ENCODE measurements at places on chromosomes 7 and 10.

DNA sequence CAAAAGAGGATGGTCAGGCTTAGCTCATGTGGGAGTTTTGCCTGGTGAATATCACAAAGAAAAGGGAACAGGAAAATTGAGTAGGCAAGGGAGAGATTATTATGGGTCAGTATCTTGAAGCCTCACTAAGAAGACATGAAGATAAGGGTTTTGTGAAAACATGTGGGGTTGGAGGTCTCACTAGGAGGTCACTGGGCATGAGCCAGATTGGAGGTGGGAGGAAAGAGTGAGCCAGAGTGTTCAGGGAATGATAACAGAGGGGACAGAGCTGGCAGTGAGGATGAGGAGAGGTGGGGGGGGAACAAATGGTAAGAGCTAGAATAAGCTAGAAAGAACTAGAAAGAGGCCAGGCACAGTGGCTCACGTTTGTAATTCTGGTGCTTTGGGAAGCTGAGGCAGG is 374.3 kb downstream of the GRID1 start:
- DNase-seq = no peak

DNA sequence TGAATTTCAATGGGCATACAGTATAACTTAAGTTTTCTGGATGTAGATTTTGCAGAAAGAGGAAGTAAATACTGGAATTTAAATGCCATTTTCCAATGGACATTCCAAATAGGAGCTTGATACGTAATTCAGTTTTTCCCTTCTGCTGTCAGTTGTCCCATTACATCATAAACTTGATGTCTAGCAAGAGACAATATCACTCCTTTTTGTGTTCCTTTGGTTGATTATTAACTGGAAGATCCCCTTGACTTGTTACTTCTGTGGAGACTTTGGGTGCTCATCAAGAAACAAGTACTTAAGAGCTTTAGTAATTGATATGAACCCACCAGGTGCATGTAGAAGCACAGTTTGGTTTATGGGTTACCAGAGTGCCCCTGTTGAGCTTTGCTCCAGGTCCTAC is 116.1 kb downstream of the ST7 start:
- DNase-seq = no peak

DNA sequence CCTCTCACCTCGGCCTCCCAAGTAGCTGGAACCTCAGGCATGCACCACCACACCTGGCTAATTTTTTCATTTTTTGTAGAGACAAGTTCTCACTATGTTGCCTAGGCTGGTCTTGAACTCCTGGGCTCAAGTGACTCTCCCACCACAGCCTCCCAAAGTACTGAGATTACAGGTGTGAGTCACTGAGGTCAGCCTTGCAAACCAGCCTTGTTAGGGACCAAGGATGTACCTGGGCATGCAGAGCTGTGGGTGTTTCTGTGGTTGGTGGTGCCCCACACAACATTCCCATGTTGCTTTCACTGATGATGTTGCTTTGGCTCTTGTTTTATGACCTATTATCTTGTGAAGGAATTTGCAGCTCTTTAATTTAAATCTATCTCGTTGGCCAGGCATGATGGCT is 54.8 kb downstream of the OTUD1 start:
- DNase-seq = no peak

DNA sequence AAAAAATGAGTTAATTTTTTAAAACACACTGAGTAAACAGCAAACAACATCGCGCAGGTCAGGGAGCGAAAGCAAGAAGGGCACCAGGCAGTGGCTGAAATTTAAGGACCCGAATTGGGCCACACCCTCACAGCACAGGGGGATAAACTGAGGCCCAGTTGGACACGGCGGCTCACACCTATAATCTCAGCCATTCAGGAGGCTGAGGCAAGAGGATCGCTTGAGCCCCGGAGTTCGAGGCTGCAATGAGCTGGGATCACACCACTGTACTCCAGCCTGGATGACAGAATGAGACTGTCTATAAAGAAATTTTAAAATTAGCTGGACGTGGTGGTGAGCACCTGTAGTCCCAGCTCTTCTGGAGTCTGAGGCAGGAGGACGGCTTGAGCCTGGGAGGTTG is 69.6 kb downstream of the PDGFA start:
- DNase-seq = no peak

DNA sequence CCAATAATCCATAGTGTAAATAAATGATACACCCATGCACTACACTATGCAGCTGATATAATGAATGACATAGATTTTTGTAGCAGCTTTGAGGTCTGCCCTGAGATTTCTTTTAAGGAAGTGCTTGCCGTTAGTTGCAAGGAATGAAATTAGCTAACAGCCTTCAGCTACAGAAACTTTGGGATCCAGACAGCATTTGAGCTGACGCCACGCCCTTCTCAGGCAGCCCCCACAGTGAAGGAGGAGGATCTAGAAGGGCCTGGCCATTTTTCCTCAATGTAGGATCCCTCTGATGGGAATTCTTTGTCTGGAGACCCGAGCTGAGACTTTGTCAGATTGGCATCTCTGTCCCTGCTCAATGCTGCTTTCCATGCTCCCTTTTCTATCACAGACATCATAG is 6.1 kb upstream of the PDK4 start:
- DNase-seq = no peak

- DNase-seq = no peak
Observed at GRCh38 chr7:69122953-69123352, 475.3 kb upstream of the AUTS2 start.

DNA sequence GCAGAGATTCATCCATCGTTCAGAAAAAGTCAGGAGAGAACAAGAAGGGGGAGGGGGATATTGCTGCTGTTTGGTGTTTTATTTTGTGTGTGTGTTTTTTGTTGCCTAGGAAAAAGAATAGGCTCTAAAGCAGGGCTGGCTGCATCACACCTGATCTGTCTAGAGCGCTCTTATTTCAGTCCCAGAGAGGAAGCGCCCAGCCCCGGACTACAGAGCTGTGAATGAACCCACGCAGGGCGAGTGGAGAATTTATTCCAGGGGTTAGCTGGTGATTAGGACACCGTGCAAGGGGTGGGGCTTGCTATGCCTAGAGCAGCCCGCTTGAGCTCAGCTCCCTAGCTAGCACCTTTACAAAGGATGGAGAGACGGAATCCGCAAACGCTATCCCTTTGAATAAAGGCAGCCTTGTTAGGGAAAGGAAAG is 621 bp upstream of the FAM13C start:
- DNase-seq = no peak

DNA sequence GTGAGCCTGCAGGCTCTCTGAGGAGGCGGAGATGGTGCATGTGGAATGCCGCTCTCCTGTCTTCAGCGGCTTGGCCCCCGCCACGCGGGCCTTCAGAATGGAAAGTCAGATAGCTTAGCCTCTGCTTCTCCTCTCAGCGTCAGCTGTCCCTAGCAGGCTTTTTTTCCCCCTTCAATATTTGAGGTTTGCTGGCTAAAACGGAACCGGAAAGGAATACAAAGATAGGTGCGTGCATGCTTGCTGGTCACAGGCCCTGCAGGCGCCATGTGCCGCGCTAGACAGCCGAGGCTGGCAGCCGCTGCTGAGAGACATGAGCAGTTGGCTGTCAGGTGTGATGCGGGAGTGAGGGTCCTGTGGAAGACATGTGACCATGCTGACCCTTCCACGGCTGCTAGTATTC is 161.2 kb upstream of the COBL start:
- no peak for DNase-seq

GRCh38 chr7:114652041-114652440 is 237.4 kb downstream of the FOXP2 start:
- no peak for DNase-seq

- DNase-seq = no peak
Observed at GRCh38 chr7:27209933-27210440, 10.1 kb upstream of the HOXA13 start.

- DNase-seq = no peak
Observed at GRCh38 chr7:44767912-44768627, 19.4 kb downstream of the ZMIZ2 start.

DNA sequence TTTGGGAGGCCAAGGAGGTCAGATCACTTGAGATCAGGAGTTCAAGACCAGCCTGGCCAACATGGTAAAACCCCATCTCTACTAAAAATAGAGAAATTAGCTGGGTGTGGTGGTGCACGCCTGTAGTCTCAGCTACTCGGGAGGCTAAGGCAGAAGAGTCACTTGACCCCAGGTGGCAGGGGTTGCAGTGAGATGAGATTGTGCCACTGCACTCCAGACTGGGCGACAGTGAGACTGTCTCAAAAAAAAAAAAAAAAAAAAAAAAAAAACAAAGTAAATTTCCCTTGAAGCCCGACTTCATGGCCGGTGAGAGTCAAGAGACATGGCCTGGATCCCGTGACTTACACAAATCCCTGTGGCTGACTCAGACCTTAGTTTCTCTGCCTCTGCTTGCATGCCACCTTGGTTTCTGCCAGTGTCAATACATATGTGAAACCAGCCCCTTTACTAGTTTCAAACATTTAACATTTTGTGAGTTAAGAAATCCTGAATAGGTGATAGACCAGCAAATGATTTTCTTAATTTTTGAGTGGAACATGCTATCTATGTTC is 62.8 kb downstream of the ZEB1 start:
- DNase-seq = no peak

DNA sequence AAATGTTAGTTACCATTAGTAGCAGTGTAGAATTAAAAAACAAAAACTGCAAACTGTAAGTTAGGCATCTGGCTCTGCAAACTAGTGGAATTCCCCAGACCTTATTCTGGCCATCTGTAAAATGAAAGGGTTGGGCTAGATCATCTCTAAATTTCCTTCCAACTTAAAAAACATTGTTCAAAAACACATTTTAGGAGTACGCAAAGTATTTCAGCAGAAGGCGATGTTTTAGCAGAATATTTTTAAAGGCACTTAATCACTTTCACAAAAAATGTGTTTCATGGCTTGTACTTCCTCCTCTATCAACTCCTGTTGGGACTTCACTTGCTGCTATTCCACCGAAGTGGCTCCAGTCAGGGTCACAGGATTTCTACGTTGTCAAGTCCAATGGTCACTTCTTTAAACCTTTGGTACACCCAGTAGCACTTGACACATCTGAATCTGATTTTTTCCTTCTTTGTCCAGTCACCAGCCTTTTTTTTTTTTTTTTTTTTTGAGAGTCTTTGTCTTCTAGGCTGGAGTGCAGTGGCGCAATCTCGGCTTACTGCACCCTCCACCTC is 169.0 kb downstream of the AHR start:
- no peak for DNase-seq

- DNase-seq = no peak
Observed at GRCh38 chr7:110557-111232, 81.7 kb upstream of the FAM20C start.

DNA sequence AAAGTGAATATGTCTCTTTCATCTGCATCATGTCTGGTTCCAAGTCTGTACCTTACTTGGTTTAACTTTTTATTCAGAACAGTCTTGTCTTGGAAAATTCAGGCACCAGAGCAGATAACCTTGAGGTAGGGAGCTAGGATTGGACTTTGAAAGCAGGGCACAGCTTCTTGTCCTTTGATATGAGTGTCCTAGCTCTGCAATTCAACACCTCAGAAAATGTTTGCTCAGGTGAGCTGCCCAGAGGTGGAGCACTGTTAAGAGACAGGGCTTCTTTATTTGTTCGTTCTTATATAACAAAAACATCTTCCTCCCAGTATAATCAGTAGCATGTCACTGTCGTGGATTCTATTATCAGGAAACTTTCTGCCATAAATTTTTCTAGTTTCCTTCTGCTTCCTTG is 118.3 kb downstream of the LRRC4 start:
- DNase-seq = no peak

- no peak for DNase-seq
Observed at GRCh38 chr7:150994838-150995510, 4.2 kb downstream of the NOS3 start.

DNA sequence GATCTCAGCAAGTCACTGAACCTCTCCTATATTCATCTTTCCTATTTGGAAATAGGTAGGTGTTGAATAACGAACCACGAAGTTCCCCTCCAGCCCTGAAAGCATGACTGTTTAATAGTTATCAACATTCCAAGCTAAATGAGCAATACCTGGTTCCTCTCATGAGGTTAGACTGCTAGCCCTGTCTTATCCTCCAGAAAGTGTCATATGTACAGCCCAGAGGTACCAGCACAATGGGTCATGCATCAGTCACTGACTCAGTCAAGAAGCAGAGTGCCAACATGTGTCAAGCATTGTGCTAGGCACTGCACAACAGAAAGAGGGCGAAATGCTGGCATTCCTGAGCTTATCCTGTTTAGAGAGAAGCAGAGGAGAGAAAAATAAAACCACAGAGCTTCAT is 70.0 kb downstream of the AMPH start:
- no peak for DNase-seq

GRCh38 chr7:105024734-105025133 is 10.7 kb downstream of the KMT2E start:
- DNase-seq = no peak

DNA sequence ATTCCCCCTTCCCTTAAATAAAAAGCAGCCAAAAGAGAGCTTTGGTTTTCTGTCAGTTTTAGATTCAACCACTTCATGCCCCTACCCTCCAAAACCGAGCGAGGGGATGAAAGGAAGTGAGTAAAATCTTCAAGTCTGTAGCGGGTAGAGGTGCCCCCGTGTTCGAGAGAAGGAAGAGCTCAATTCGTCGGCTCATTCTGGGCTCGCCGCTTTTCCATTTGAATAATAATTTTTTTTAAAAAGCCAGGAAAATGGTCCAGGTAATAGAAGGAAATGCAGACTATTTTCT is 436.2 kb upstream of the GALNT17 start:
- no peak for DNase-seq

GRCh38 chr10:128985036-128985435 is 482.0 kb upstream of the MGMT start:
- DNase-seq = no peak

DNA sequence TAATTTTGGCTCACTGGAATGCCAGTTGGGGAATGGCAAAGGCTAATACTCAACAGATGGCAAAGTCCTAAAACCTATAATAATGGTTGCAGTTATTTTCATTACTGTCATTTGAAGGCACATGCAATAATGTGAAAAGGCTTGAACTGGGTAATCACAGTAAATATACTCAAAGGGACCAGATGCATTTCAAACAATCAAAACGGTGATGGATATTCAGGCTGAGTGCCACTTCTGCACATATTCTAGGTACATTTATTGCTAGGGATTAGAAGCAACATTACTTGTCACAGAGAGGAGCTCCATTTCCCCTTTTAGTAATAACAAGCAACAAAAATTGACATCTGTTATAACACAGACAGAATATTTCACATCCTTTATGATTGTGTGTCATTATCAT is 171.8 kb downstream of the NXPH1 start:
- no peak for DNase-seq

DNA sequence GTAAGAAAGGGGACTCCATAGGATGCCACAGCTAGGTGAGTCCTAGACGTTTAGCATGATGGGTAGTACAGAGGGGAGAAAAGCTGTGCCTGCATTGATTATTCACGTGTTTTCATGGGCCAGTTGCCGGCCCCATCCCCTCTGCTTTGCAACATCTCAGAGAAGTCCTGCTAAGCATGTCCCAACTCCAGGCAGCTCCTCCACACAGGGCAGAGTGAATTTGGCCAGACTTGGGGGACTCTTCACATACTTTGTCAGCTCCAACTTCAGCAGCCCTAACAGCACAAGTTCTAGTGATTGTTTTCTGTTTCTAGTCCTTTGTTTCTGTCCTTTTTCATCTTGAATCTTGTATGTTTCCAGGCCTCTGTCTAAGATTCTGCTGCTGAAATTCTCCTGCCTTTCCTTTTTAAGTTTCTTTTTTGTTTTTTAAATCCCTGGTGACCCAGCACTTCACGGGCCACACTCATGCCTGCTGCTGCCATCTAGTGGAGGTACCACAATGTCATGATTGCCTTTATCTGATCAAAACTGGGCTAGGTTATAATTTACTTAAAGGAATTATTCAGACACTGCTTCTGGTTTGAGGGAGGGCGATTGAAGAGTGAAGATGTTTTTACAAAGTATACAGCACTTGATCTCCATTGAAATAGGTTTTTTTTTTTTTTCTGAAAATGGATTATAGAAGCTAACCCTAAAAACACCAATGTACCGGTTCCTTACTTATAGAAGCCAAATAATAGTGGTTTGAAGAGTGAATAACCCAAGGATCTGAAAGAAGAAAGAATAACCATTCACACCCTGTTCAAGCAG is 276.9 kb downstream of the CSTF2T start:
- DNase-seq = no peak

All from activated CD4-positive, CD25-positive, alpha-beta regulatory T cell treated with anti-CD3 and anti-CD28 coated beads, Interleukin-2, amount 50 U/mL, for 16 hours (primary cell).